Large intestine (tissue), 12 donors: ENCODE measurements at places on chromosomes 3 and 15. TPM values are rescaled to one million over a fixed set of nuclear protein-coding genes. Genes with fewer than 3 reads are reported as not detected.

Gene CPEB1
- 1.5 TPM for polyA plus RNA-seq

Gene NR2E3
- polyA plus RNA-seq = 0.54 TPM

Gene SNTN
- polyA plus RNA-seq = not detected

Gene ZNF385D
- polyA plus RNA-seq = 2.2 TPM

Gene TEX9
- 8.4 TPM for polyA plus RNA-seq

Gene CFAP100
- polyA plus RNA-seq = 0.45 TPM

Gene SCAANT1
- polyA plus RNA-seq = 1.8 TPM

Gene TRH
- polyA plus RNA-seq = 0.16 TPM

Gene BRK1
- 172 TPM for polyA plus RNA-seq

Gene CISH
- polyA plus RNA-seq = 47.8 TPM
